Stimulated activated CD4-positive, alpha-beta T cell treated with anti-CD3 and anti-CD28 coated beads, Interleukin-12 subunit alpha, Interleukin-12 subunit beta, amount 100 ng/mL, for 48 hours (primary cell): ENCODE measurements at places on chromosomes 7 and 10.

DNA sequence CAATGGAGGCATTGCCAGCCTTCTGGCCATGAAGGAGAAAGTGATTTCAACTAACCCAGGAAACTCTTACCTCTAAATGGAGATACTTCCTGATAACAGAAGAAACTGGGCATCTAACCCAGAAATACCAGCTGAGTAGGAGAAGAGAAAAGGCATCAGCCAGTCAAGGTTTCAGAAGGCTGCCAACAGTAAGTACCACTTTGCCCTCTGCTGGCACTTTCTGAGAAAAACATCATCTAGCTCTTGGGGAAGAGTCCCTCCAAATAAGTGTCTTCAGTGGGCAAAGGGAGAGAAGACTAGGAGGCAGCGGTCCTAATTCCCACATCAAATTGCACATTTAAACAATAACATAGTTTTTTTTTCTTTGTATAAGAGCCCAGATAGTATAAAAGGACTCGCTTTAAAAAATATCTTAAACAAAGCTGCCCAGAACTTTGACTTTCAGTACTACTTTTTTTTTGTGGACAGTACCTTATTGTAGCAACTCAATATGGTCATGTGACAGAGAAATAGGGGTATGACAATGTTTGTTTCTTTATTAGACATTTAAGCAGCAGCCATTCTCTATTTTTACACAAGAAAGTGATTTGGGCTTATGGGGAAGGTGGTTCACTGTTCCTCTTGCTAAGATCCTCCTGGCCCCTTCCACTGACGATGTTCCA lies 157.3 kb downstream of the CTTNBP2 start:
- DNase-seq = no peak

- DNase-seq = no peak
Observed at GRCh38 chr7:137245890-137246289, 97.6 kb downstream of the PTN start.

DNA sequence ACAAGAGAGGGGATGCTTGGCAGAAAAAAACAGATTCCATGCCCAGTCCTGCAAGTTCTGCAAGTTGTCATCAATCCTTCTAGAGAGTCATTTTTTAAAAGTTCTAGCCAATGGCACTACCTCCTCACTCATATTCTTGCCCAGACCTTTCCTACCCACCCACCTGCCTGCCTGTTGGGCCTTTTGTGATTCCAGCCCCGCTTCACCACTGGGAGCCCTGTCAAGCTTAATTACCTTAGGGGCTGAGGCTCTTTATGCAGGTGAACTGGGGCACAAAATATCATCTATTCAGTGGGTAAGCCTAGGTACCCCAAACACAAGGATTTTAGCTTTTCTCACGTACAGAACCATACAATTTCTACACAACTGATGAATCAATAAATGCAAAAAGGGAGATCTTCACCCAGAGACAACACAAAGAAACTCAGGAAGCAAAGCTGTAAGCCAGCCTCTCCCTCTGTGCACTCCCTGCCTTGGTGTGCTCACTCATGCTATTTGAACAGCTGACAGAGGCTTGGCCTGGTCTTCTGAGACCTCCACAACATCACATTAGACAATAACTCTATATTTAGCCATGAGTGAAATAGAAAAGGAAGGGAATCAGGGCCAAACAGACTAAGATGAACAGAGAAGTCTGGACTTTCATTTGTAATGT lies 222.6 kb downstream of the HTR7 start:
- DNase-seq = no peak

GRCh38 chr7:108246227-108246837 lies 116.2 kb upstream of the LAMB4 start:
- no peak for DNase-seq
